ENCODE measurements at places on chromosomes 11 and 22.

- DNase-seq: no peak
Measured at GRCh38 chr11:26027887-26028286, 304.0 kb upstream of the ANO3 start.

- DNase-seq: no peak
Measured at GRCh38 chr22:23264610-23265367, 84.5 kb downstream of the BCR start.

DNA sequence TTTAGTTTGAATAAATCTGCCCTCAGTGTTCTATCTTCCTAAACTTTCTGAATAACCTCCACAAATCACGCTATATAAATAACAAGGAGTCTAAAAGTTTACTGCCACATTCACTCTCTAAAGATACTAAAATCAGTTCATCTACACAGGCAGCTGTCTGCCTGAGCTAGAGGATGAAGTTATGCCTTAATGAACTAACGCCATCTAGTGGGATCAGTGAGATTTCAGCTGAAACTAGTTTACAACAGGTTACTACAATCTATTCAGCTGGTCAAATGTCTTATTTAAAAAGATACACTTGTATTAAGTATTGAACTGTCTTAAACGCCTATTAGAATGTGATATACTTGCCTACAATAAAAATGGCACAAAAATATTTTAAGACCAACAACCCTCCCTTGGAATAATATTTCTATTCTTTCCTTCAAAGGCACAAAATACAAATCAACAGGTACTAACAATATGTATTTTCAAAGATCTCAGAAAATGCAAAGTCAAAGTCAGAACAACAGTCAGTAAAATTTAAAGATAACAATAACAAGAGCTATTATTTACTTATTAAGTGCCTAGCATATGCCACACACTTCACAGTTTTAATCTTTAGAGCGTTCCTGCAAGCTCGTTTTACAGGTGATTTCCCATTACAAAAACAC is 84.1 kb downstream of the LARGE2 start:
- DNase-seq: peak; percentile 32

DNA sequence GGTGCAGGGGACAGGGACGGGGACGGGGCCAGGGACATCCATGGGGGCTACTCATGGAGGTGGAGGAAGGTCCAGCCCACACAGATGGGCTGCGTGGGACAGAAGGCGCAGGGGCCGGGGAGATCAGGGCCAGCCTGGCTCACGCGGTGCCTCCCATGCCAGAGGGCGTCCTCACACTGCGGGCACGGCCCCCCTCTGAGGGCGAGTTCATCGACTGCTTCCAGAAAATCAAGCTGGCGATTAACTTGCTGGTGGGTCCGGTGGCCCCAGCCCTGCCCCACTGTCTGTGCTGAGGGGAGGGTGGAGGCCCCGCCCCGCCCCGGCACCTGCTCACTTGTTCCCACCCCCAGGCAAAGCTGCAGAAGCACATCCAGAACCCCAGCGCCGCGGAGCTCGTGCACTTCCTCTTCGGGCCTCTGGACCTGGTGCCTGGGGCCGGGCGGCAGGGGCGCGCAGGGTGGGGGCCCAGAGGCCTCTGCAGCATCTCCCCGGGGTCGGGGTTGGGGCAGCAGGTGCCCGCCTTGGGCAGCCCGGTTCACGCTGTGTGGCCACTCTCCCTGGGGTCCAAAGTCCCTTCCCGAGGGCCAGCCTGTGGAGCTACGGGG is 15.8 kb downstream of the EPS8L2 start:
- no peak for DNase-seq

- DNase-seq: no peak
Measured at GRCh38 chr11:103537904-103538502, 428.8 kb downstream of the DYNC2H1 start.

DNA sequence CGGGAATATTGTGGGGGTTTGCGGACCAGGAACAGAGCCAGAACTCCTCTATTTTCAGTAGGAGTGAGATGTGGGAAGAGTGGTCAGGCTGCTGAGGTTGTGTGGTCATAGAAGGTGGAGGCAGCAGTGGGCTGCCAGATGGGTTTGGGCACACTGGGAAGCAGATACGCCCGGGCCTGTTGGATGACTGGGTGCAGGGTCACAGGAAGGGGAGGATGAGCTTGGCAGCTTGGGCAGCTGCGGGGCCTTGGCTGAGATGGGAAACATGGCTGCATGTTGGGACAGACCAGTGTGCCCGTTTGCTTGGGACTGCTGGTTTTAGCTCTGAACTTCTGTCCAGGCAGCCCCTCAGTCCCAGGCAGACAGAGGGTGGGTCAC is 11.4 kb downstream of the SHANK3 start:
- peak; percentile 22 for DNase-seq

- no peak for DNase-seq
Measured at GRCh38 chr11:119388103-119388502, 6.6 kb upstream of the USP2 start.

DNA sequence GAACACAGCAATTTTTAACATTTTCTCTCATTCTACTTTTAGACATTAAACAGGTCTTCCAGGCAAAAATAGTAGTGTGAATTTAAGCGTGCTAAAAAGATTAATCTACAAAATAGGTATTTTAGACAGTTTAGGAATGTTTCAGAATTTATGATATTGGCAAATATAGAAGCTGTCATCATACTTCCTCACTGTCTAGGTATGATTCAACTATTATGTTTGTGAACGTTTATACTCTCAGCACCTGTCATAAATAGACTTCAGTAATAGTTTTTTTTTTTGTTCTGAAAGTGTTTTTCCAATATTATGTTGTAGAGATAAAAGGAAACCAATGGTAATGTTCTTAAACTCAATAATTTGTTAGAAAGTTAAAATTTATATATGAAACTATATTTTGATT is 103.0 kb downstream of the ARHGAP42 start:
- no peak for DNase-seq

DNA sequence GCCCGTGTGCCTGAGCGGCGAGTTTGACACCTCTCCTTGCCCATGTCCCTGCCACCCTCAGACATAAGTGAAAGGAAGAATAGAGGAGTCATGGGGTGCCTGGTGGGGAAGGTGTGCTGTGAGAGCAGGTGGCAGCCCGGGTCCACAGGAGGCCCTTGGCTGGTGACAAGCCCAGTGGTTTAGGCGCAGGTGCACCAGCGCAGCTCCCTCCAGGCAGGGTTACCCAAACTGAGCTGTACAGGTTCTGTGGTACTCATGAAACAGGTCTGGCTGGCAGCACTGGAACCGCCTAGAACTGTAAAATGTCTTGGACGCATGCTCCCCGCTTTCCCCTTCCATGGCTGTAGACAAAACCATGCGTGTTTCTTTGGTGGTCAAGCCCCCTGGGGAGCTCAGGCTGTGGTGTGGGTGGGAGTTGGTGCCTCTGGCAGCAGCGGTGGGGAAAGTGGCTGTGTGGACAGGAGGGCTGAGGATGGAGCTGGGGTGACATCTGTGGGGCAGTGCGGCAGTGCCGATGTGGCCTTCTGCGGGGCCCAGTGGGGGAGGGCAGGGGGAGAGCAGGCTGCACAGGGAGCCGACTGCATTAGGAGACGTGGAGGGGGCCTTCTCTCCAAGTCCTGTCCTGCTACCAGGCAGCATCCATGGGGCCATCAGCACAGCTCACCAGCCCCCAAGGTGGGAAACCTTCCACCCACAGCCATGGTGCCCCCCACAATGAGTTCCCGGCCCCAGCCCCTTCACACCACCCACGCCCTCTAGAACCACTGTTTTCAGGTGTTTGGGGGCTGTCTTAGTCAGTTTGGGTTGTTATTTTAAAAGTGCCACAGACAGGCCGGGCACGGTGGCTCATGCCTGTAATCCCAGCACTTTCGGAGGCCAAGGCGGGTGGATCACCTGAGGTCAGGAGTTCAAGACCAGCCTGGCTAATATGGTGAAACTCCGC is 5.6 kb upstream of the GTSE1 start:
- DNase-seq: no peak

GRCh38 chr22:29211466-29211865 is 5.8 kb downstream of the EMID1 start:
- DNase-seq: no peak

DNA sequence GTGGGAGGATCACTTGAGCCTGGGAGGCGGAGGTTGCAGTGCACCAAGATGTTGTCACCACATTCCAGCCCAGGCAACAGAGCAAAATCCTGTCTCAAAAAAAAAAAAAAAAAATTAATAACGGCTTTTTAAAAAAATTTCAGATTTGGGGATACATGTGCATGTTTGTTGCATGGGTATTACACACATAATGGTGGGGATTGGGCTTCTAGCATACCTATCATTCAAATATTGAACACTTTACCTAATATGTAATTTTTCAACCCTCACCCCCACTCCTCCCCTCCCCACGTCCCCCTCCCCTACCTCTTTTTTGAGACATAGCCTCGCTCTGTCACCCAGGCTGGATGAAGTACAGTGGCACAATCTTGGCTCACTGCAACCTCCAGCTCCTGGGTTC is 40.1 kb downstream of the ABTB2 start:
- no peak for DNase-seq

- DNase-seq: no peak
Measured at GRCh38 chr11:75945446-75945845, 130.4 kb downstream of the UVRAG start.

- DNase-seq: no peak
Measured at GRCh38 chr11:91913407-91913806, 311.2 kb upstream of the FAT3 start.

DNA sequence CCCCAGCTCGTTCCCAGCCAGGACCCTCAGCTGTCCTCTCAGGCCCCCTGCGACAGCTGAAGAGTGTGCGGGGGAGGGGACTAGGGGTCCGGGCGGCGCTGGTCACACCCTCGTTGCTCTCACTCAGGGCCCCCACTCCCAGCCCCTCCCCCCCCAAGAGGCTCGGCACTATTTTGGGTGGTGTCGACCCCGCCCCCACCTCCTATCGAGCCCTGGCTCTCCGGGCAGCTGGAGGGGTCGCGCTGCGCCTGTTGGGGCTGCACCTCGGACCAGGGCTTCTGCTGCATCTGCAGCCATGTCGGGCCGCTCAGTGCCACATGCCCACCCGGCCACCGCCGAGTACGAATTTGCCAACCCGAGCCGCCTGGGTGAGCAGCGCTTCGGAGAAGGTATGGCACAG is at the start of gene HSPB2:
Gene HSPB2, plus strand, starts transcription at position 200 of the 400 bp plus-strand sequence. Its CDS starts 96 bp downstream, at position 296.
- DNase-seq: peak; percentile 66

- DNase-seq: no peak
Measured at GRCh38 chr22:19927696-19928095, 13.9 kb upstream of the COMT start.

GRCh38 chr11:118497831-118498230 is 29.4 kb upstream of the TTC36 start:
- no peak for DNase-seq

GRCh38 chr22:19621373-19622060 is 92.8 kb upstream of the SEPTIN5 start:
- no peak for DNase-seq

DNA sequence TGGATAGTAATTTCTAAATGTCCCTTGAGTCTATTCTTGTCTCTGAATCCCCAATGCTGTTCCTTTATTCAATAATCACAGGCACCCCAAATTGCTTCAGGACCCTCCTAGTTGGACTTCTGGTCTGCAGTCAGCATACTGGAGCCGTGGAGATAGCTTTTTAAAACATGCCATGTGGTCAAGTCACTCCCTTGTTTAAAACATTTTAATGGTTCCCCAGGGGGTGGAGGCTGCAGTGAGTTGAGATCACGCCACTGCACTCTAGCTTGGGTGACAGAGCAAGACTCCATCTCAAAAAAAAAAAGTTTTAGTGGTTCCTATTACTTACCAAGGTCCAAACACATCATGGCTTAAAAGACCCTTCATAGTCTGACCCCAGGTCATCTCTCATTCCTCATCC is 220.3 kb downstream of the ADAMTS15 start:
- no peak for DNase-seq

- DNase-seq: no peak
Measured at GRCh38 chr11:61144511-61145179, 16.6 kb downstream of the VPS37C start.

DNA sequence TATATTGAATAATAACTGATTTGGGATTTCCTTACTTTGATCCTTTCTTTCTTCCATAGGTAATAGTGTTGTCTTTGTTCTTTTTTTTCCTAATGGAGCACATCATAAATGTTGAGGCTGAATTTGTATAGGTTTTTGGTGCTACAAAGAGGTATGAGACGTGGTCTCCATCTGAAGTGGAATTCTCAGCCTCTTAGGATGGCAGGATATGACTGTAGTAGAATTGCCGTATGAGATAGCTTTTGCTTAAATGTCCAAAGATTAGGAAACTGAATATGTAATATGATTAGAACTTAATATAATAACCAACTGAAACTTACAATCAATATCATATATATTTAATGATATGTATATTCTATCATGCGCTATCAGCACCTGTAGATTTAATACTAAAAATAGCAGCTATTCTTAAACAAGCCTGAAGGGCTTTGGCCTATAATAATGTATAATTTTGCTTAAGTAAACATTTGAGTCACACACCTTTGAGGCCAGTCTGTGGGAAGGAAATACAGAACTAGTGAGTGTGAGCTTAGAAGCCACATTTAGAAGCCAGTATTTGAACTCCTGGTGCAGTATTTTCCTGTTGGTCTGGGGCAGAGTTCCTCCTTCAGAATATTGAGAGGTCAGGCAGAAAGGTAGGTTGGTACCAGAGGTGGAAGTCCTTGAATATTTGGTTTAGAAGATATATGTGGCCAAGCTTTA is 62.6 kb downstream of the SWAP70 start:
- no peak for DNase-seq

- no peak for DNase-seq
Measured at GRCh38 chr11:45227836-45228235, 58.3 kb downstream of the SYT13 start.

DNA sequence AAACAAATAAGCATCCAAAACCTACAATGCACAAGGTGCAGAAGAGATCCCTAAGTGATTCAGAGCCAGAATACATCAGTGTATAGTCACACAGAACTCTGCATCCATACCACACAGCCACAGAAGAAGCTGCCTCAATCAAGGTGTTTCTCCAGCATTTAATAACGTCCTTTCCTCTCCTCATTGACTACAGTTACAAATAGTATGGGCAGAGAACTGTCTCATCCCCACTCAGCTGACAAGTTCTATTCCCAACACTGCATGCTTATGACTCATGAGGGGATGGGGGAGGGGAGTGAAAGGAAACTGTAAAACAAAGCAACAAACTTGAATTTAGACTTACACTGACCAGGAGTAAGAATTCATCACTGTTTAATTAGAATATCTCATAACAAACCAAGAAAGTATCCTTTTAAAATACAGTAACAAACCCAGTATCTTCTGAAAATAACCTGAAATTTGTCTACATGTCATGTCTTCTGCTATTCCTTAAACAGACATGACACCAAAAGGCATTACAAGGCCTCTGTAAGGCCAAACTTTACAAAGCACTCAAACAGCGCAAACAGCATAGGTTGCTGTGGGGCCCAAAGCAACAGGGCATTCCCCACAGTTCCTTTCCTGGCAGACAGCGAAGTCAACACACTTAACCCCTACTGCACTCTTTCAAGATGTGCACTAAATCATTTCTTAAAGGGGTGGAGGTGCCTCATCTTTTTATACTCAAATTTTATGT is 29.3 kb downstream of the CELF1 start:
- DNase-seq: no peak

GRCh38 chr22:17110791-17111550 is 10.2 kb downstream of the TMEM121B start:
- DNase-seq: no peak

- DNase-seq: no peak
Measured at GRCh38 chr11:5196731-5197130, 3.8 kb downstream of the OR51V1 start.

Data from pancreas (tissue), 10 donors.